ENCODE measurements at places on chromosomes 5 and 9.

DNA sequence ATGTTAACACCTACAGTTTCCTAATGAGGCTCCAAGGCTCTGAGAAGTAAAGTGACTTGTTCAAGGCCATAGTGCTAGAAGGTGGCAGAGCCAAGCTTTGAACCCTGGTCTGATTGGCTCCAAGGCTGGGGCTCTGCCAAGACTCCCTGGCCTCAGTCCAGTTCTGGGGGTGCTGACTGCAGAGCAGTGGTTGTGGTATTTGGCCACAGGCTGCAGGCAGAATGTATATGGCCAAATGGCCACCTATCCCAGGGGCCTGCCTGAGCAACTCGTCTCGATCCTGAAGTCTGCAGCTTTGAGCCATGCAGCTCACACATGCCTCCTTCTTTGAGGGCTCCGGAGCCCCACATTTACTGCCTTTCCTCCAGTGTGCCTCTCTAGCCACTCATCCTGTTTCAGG is 9.7 kb upstream of the NEK6 start:
- DNase-seq, result no peak

- DNase-seq, result peak; percentile 78
Observed at GRCh38 chr5:93058309-93058708, 522.7 kb downstream of the NR2F1-AS1 start.

DNA sequence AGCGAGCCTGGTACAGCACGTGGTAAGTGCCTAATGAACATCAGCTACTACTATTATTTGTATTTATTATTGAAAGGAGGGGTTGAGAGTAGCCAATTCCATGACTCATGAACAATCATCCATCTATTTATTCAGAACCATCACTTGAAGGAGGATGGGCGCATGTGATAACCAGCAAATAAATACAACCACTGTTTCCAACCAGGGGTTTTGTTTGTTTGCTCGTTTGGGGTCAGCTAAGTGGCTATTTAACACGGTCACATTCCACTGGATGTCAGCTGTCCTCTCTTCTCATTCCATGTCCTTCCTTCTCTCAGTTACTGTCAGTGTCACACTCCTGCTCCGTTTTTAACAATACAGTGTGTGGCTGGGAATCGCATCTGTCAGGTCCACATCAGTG is 8.6 kb downstream of the RAPGEF1 start:
- peak; percentile 63 for DNase-seq

- no peak for DNase-seq
Observed at GRCh38 chr5:160230686-160231527, 1.6 kb downstream of the FABP6 start.

- DNase-seq, result no peak
Observed at GRCh38 chr5:36496471-36496870, 109.9 kb upstream of the SLC1A3 start.

DNA sequence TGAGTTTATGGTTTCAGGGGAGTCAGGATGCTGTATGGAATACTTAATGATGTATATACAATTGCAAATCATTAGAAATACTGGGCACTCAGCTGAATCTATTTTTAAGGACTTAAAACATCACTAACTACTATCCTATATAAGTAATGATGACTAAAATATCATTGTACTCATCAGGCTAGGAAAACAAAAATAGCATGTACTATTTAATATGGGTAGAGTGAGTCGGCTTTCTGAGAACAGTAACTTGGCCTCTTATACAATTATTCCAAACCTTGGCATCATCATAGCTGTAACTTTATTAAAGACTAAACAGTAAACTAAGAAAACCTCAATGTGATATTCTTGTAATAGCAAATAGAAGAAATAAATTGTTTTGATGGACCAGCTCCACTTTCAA is 94.5 kb downstream of the PJA2 start:
- no peak for DNase-seq

- no peak for DNase-seq
Observed at GRCh38 chr5:177083357-177083756, 3.4 kb upstream of the FGFR4 start.

DNA sequence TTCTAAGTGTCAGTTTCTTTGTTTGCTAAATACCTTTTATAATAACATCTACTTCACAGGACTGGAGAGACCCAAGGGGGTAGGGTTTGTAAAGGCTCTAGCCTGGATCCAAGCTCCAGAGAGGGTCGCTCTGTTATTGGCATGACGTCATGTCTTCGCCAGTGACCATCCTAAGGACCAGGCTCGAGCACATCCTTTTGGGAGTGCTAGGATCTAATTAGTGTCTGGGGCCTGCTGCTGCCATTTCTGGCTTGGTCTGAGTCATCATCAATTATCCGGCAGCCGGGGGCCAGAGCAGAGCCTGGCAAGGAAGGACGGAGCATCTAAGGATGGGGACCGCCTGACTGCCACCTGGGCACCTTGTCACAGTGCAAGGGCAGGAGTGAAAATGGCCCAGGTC is 153.0 kb downstream of the NSG2 start:
- DNase-seq, result no peak

DNA sequence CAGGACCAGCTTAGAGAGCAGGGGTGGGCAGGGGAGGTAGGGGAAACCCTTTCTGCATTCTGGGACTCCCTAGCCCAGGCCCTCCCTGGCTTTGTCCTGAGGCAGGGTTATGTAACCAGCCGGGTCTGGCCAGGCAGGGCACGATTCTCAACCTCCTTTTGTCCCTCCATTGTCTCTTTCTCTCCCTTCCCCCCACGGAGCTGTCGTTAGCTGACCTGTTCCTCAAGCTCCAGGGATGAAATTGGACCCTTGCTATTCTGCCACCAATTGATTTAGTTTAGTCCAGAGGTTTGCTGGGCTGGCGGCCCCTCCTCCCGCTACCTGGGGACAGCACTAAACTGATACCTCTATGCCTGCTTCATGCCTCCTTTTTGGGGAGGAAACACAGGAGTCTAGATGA is 9.4 kb upstream of the NDST1 start:
- no peak for DNase-seq

DNA sequence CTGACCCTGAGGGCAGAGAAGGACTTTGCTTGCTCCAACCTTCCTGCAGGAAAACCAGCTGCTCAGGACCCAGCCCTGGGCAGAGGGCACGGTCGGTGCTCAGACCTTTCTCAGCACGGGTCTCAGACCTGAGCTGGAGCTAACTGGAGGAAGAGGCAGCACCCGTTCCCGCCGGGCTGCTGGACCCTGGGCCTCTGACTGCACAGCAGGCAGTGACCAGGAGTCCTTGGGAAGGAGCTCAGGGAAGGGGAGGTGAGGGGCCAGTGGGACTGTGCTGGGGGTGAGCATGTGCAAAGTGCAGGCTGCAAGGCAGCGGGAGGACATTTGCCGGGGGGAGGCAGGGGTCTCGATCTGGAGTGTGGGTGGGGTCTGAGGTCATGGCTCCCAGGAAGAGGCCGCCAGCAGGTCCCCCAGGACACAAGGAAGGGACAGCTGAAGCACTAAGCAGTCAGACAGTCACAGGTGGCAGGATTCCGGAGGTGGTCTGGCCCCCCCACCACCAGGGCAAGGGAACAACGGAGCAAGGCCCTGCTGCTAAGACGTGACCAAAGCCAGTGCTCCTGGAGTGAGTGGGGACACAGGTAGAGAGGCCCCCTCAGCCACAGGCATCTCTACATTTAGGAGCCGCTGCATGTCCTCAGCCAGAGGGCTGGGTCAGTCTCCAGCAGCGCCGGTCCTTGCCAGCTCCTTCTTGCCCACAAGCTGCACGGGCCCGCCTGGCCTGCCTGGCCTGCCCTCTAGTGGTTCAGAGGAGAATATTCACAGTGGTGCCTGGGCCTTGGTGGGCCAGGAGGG is 4.8 kb upstream of the DPM2 start:
- peak; percentile 66 for DNase-seq

DNA sequence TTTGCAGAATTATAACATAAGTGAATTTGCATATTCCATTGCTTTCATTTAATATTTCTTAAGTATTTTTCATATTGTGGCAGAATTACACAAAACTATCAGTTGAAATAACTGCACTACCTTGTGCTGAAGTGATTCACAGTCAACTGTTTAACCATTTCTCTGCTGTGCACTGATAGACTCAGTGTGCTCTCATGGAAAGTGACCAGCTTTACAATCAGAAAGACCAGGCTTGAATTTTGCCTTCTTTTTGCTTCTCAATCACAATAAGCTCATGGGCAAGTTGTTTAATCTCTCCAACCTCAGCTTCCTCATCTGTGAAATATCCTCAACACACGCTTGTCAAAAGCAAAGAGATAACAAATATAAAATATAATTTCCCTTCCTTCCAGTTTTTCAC is 18.3 kb downstream of the CDK5RAP2 start:
- DNase-seq, result no peak

DNA sequence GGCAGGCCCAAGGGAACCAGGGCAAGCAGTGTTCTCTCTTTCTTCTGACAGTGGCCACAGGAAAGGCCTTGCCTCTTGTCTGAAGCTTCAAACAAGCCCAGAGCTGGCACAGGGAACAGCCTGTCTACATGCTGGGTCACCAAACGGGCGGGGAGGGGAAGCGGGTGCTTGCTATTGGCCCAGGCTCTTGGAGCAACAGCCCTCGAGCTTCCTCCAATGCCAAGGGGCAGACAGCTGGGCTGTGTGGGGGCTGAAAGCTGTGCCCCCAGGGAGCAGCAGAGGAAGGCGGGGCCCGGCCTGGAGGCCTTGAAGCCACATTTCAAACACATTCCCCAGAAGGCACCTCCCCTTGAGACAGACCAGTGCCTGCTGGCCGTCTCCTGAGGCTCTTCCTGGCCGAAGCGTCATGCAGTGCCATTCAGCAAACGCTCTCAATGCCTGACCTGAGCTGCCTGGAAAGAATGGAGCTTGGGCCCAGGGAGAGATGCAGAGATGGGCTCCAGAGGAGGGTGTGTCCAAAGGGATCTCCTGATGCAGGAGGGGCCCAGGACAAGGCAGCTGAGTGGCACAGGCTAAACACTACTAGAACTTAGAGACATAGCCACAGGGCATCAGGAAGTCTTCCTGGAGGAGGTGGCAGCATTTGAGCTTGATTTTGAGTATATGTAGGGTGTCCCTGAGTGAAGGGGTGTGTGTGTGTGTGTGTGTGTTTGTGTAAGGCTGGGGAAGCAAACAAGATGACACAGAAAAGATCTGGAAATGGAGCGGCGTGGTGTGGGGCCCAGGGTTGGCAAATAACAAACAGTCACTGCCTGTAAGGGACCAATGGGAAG is 2.5 kb downstream of the FIBCD1 start:
- peak; percentile 78 for DNase-seq

DNA sequence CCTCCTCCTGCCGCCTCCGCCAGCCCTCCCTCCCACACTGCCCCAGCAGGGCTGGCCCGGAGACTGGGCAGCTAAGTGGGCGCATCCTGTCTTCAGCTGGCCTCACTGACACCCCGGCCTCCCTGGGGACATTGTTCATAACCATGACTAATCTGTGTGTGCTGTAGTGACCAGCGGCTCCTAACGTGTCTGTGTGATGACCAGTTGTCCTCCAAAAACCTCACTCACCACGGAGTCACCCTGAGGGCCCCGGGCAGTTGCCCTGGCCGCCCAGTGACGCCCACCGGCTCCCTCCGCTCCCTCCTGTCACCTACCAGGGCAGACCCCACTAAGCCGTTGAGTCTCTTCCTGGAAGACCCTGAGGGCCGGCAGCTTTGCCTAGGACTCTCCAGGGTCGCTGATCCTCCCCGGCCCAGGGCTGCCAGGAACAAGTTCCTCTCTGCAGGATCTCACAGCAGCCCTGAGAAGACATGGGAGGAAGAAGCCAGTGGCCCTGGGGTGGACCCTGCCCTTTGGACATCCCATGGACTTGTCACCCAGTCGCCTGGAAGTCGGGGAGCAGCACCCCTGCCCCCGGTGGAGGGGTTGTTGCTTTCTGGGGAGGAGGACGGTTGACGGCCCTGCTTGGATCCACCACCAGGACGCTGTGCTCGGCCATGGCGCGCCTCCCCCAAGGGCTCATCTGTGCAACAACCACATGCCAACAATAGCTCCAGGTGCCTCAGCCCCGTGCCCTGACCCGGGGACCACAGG is 110.2 kb upstream of the LMX1B start:
- peak; percentile 62 for DNase-seq

DNA sequence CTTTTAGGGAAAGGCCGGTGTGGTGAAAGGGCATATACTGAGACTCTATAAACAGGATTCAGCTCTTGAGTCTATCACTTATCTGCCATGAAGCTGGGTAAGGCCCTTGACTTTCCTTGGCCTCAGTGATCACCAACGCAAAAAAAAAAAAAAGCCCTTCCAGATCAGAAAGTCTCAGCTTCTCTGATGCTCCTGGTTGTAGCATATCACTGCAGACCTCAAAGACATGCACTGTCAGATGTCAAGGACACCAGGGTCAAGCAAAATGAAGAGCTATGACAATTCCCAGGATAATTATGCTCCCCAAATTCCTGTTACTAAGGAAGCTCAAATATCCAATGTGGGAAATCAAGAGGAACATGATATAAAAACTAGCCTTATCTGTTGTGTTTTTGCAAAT is 68.3 kb upstream of the IFNE start:
- no peak for DNase-seq

DNA sequence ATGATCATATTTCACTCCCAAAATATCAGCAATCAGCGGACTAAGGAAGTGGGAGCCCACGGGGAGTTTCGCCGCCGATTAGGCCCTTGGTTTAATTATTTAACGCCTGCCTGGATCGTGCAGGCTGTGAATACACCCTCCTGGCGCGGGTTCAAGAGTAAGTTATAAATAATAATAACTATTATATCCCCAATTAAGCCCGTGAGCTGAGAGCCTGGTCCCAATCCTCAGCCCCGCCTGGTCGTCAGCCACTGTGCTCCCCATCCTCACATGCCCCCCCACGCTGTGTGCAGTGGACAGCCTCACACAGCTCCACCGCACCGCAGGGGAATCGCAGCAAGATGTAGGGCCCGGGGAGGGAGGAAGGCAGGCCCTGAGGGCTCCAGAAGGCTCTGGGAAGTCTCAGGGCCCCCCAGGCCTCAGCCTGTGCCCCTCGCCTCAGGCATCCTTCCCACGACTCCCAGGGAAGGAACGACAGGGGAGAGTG is 10.8 kb upstream of the PRRX2 start:
- no peak for DNase-seq

DNA sequence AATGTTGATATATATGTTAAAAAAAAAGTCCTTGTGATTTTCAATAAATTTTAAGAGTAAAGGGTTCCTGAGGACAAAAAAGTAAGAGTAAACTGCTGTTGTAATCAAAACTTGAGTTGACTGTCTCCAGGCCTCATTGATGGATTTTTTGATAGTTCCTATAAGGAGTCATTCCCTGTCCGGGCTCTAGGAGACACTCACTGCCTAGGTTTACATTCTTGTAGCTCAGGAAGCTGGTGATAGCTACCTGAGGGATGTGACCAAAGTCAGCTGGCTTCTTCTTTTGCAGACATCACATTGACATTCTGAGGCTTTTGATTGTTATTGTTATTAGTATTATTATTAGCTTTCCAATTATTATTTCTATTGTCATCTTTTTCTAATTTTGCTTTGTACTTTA is 116.5 kb upstream of the FBXL7 start:
- DNase-seq, result peak; percentile 8

GRCh38 chr9:77885104-77885672 is 146.4 kb downstream of the GNAQ start:
- no peak for DNase-seq

GRCh38 chr5:92769978-92770377 is 811.0 kb downstream of the NR2F1-AS1 start:
- peak; percentile 89 for DNase-seq

Data from mesenchymal stem cell (in vitro differentiated cells and primary cell).